Right ventricle myocardium superior (tissue), 1 donor: ENCODE measurements at places on chromosomes 4 and X. TPM values are rescaled to one million over a fixed set of nuclear protein-coding genes. Genes with fewer than 3 reads are reported as not detected.

Gene PITX2
- total RNA-seq = not detected

Gene AMTN
- total RNA-seq = not detected

Gene CT45A2
- total RNA-seq = not detected

Gene PIR
- 10.8 TPM for total RNA-seq

Gene GABRQ
- total RNA-seq = not detected
